ENCODE measurements at places on chromosomes 4 and X.

- no peak for DNase-seq
Observed at GRCh38 chr4:111905511-111905910, 239.7 kb upstream of the FAM241A start.

DNA sequence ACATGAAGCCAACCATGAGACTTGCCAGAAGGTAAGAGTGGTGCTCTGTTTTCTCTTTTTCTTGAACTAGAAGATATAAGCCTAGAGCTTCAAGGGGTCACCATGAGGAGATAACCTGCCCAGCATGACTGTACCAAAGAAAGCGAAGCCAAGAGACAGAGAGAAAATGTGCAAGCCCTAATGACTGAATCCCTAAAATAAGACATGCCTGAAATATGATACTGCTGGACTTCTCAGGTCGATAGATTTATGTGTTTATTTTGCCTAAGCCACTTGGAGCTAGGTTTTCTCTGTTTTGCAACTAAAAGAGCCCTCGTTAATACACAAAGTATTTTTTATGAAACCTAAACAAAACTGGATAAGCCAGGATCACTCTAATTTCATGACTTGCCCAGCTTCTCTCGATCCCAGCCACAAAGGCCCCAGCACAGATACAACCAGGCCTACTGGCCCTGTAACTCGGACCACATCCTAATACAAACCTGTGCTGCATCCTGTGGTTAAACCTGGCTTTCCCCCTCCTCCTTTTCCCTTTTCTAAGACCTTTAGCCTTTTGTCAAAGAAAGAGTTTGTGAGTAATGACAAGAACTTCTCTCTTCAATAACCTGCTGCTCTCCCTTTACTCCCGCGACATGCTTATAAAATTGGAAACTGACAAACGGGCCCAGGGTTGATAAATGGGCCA, 185.8 kb downstream of the APBB2 start:
- no peak for DNase-seq

GRCh38 chrX:66038115-66038514, 1.8 kb downstream of the VSIG4 start:
- no peak for DNase-seq

- no peak for DNase-seq
Observed at GRCh38 chr4:17092736-17093437, 194.4 kb upstream of the LDB2 start.

DNA sequence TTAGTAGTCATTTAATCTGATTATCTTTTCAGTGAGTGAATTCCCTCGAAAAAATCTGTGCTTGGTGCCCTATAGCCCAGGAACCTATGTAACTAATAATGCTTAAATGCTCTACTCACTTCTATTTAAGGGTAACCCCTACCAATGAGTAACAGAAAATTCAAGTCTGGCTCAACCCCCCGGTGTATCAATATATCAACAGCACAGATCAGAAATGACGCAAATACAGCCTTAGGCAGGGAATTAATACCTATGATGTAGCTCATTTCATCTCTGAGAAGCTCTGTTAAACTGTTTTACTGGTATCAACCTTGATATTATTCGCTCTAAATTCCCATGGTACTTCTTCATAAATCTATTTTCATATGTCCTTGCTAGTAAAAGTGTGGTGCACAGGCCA, 28.6 kb downstream of the PDGFC start:
- DNase-seq: no peak

DNA sequence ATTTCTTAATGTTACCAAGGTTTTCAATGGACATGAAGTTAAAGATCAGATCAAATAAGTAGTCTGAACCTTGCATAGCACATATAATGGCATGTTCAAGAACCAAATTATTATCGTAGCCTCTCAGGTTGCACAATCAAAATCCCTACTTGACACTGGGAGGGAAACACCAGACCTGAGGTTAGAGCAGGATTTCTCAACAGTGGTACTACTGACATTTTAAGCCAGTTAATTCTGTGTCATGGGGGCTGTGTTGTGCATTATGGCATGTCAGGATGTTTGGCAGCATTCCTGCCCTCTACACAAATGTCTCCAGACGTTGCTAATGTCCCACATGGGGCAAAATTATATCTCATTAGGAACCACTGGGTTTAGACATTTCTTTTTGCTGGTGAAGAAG, 20.8 kb downstream of the RLIM start:
- no peak for DNase-seq

DNA sequence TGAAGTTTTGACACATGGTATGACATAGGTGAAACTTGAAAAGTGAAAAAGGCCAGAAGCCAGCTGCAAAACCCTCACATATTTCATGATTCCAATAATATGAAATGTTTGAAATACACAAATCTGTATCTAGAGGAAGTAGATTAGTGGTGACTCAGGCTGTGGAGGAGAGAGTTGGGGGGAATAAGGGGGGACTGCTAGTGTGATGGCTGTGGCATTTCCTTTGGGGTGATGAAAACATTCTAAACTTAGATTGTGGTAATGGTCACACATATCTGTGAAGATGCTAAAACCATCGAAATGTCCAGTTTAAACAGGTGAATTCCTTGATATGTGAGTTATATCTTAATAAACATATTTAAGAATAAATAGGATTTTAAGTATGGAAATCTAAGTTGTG, 343.5 kb upstream of the SFRP2 start:
- DNase-seq: no peak

DNA sequence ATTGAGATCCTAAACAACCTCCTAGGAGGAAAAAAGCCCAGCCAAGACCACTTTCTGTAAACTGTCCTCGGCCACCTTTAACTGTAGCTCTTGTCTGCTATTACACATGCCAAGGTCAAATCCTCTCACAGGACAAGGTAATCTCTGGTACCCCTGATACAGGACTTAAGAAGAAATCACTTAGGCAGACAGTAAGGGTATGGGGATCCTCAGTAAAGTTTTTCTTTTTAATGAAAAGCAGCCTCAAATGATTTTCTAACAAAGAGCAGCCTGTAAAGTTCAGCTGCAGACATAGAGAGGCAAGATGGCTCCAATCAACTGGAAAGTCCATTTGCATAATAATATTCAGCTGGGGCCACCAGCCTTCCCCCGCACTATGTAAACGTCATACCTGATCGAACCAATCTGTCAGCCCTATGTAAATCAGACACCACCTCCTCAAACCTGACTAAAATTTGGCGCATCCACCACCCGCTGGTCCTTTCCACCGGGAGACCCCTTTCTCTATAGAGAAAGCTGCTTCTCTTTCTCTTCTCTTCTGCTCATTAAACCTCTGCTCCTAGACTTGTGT, 14.6 kb upstream of the MPP1 start:
- no peak for DNase-seq

- DNase-seq: no peak
Observed at GRCh38 chrX:41822892-41823291, 98.9 kb downstream of the GPR82 start.

DNA sequence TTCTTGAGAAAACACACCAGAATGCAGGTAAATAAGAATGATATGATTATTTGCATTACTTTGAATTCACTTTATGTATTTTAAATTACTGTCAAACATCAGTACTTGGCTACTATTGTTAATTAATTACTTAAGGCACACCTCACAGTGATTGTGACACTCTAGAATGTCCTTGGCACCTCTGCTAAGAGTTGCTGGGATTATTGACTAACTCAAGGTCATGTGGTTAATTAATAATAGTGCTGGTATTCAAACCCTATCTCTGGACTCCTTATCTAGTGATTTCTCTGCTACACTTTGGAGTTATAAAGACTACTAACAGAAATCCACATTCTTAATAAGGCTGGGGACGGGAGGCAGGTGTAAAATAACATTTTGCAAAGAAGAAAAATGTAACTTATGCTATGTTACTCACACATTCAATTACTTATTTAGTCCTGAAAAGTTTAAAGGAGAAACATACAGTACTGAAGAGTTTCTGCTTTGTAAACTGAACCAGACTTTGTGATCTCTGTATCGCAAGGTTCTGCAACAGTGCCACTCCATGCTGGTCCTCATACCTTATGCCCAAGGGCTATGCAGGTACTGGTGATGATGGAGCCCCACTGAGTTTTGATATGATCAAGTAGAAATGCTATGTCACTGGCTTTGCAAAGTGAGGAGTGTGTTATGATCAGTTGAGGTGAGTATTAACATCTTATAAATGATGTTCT, 242.7 kb downstream of the MID1IP1 start:
- no peak for DNase-seq

DNA sequence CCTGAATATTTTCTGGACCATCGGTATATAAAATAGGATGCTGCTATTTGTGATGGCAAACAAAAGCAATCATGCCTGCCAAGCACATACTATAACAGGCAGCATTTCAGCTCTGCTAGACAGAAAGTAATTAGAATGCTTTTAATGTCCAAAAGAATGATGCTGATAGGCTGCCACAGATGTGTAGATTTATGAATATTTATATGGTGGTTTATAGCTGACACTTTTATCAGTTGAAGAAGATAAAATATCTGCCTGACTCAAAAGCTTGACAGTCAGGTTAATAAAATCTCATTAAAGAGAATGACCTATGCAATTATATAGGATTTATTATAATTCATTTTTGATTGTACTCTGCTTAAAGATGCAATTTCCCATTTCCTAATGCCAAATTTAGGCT, 4.0 kb downstream of the BEND4 start:
- DNase-seq: no peak

DNA sequence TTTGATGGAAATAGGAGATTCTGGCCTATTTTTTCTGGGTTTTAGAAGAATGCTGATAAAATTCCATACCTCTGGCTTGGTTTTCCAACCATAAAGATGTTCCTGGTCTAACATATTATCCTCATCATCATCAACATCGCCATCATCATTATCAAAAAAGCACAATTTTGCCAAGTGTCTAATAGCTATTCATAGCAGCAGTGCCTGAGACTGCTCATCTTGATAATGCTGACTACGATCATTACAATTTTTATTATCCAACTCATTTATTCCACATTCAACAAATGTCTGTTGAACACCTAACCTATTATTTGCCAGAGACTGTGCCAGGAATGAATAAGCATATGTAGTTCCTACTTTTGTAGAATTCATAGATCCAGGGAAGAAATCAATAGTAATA, 303.5 kb upstream of the GATB start:
- no peak for DNase-seq

GRCh38 chrX:66200855-66201795, 37.1 kb downstream of the HEPH start:
- no peak for DNase-seq
